ENCODE measurements at places on chromosomes 1 and 21.

GRCh38 chr21:15293240-15293639, 228.4 kb upstream of the NRIP1 start:
- no peak overlapping the region for H3K4me3 ChIP-seq
- no peaks in the 10 kb centered on the region for H3K4me1 ChIP-seq
- no peak for DNase-seq
- no peaks in the 10 kb centered on the region for H3K27me3 ChIP-seq

- H3K27me3 ChIP-seq = no peaks in the 10 kb centered on the region
- H3K4me3 ChIP-seq = no peak overlapping the region
- H3K4me1 ChIP-seq = no peaks in the 10 kb centered on the region
- peak; percentile 64 for DNase-seq
- H3K36me3 ChIP-seq = no peaks in the 10 kb centered on the region
Measured at GRCh38 chr1:165129568-165130164, 226.8 kb downstream of the LMX1A start.

DNA sequence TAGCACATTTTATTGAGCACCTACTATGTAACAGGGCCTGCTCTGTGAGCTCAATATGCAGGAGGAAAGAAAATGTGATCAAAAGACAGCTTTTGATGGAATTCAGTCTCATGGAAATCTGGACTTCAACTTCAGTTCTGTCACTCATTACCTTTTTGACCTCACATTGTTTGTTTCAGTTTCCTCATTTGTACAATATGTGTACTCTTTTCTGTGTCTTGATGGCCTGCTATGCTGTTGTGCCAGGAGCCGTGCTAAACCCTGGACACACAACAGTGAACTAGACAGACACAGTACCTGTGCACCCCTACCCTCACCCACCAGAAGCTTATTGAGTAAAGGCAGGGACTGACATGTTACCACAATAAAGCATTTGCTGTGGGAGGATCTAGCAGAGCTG, 162.9 kb upstream of the FGGY start:
- no peak overlapping the region for H3K4me3 ChIP-seq
- no peak for DNase-seq
- H3K27me3 ChIP-seq = no peaks in the 10 kb centered on the region
- H3K27ac ChIP-seq = no peak overlapping the region

DNA sequence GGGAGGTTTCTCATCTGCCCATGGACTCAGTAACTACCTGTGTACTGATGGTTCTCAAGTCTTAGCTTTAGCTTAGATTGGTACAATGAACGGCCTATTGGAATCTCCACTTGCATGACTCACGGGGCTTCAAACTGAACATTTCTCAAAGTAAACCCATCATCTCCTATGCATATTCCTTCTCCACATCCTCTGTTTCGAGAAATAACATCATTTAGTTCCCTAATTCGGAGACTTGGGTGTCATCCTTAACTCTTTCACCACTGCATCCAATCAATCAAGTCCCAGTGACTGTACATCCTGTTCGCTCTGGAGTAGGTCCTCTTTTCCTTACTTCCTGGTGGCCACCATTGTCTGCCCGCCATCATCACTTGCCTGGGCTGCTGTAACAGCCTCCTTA, 55.8 kb downstream of the LGR6 start:
- H3K4me1 ChIP-seq = no peaks in the 10 kb centered on the region
- DNase-seq = no peak

DNA sequence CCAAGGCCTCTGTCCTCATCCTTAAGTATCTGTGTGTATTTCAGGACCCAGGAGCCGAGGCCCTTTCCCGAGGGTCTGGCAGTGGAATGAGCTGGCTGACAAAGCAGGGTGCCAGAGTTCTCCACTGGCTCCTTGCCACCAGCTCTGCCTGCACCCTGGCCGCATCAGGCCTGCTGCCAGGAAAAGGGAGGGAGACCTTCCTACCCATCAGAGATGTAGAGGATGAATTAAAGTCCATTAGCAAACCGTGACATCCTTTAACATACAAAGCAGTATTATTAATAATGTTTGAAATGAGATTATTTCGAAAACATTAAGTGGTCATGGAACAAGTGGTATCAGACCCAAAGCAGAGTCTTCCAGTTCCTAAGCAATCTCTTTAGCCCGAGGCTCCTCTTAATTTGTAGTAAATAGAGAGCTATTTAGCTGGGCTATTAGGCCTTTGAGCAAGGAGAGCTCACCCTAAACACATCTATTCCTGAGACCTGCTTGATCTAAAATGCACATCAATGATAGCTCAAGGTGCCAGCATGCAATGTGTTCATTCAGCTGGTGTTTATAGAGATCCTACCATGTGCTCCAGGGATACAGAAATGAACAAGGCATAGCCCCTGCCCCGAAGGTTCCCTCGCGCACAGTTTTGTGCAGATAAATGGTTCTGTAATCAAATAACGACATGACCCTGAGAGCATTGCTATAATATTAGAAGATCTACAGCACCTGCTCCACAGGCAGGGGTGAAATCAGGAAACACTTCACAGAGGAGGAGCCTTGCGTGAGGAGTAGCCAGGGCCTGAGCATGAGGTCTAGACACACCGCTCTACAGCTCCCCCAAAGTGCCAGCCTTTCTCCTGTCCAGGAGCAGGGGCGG, 44.0 kb downstream of the FAM163A start:
- DNase-seq = no peak
- H3K4me1 ChIP-seq = no peaks in the 10 kb centered on the region
- H3K36me3 ChIP-seq = no peaks in the 10 kb centered on the region
- no peaks in the 10 kb centered on the region for H3K27me3 ChIP-seq

DNA sequence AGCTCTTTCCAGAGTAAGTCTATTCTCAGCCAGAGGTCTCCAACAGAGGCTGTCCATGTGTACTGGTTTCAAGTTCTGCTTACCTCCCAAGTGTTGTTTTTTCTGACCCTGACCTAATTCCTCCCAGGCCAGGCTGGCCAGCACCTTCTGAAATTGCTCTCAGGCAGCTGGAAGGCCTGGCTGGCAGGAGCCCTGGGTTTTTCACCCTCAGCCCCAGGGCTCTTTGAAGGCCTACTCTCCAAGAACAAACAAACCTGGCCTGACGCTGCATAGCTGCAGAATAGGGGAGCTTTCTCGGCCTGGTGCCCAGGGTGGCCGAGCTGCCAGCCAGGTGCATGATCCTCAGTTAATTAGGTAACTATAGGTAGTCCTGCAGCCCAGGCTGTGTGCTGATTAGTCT, 147.5 kb downstream of the CACNA1E start:
- no peaks in the 10 kb centered on the region for H3K4me1 ChIP-seq
- no peaks in the 10 kb centered on the region for H3K27me3 ChIP-seq
- no peaks in the 10 kb centered on the region for H3K36me3 ChIP-seq
- no peak overlapping the region for H3K4me3 ChIP-seq
- no peak overlapping the region for H3K27ac ChIP-seq
- DNase-seq = peak; percentile 6

GRCh38 chr1:5141750-5142149, 487.3 kb downstream of the AJAP1 start:
- no peak overlapping the region for H3K4me3 ChIP-seq
- H3K36me3 ChIP-seq = no peaks in the 10 kb centered on the region
- H3K27ac ChIP-seq = no peak overlapping the region
- DNase-seq = no peak
- no peaks in the 10 kb centered on the region for H3K4me1 ChIP-seq

- H3K27ac ChIP-seq = peak overlapping the region; percentile 90
- H3K4me1 ChIP-seq = peaks cover 22% of the 10 kb centered on the region
- DNase-seq = no peak
- peak overlapping the region; percentile 89 for H3K4me3 ChIP-seq
- H3K36me3 ChIP-seq = no peaks in the 10 kb centered on the region
Measured at GRCh38 chr1:8025671-8026144, 401 bp downstream of the ERRFI1 start.

GRCh38 chr1:10824821-10825540, 28.5 kb upstream of the CASZ1 start:
- H3K36me3 ChIP-seq = no peaks in the 10 kb centered on the region
- no peak for DNase-seq

- no peaks in the 10 kb centered on the region for H3K27me3 ChIP-seq
- no peak for DNase-seq
- no peaks in the 10 kb centered on the region for H3K36me3 ChIP-seq
- H3K4me1 ChIP-seq = no peaks in the 10 kb centered on the region
- no peak overlapping the region for H3K27ac ChIP-seq
Measured at GRCh38 chr1:183306317-183307042, 111.7 kb downstream of the NMNAT2 start.

DNA sequence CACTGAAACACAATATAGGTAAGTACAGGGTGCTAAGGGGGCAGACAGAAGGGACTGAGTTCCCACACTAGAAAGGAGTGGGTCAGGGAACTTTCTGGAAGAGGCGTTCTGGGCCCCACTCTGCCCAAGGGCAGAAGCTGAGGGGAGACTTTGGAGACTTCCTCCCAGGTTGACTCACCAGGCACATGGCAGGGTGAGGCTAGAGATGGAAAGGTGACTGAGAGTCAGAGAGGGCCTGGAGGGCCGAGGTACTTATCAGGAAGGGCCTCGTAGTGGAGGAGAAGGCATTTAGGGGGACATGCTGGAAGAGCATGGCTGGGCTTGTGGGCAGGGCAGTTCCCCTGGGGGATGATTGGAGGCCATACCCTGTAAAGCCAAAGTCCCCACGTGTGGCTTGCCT, 159.9 kb upstream of the JUN start:
- no peak overlapping the region for H3K27ac ChIP-seq
- H3K4me3 ChIP-seq = no peak overlapping the region
- no peaks in the 10 kb centered on the region for H3K27me3 ChIP-seq

- H3K27ac ChIP-seq = no peak overlapping the region
- no peaks in the 10 kb centered on the region for H3K4me1 ChIP-seq
- no peak for DNase-seq
- H3K4me3 ChIP-seq = no peak overlapping the region
- H3K27me3 ChIP-seq = no peaks in the 10 kb centered on the region
Measured at GRCh38 chr21:36433059-36433709, 46.7 kb downstream of the CLDN14 start.

- no peak overlapping the region for H3K4me3 ChIP-seq
- no peak for DNase-seq
- H3K36me3 ChIP-seq = no peaks in the 10 kb centered on the region
- H3K4me1 ChIP-seq = no peaks in the 10 kb centered on the region
Measured at GRCh38 chr1:160659566-160659965, 12.7 kb upstream of the SLAMF1 start.

DNA sequence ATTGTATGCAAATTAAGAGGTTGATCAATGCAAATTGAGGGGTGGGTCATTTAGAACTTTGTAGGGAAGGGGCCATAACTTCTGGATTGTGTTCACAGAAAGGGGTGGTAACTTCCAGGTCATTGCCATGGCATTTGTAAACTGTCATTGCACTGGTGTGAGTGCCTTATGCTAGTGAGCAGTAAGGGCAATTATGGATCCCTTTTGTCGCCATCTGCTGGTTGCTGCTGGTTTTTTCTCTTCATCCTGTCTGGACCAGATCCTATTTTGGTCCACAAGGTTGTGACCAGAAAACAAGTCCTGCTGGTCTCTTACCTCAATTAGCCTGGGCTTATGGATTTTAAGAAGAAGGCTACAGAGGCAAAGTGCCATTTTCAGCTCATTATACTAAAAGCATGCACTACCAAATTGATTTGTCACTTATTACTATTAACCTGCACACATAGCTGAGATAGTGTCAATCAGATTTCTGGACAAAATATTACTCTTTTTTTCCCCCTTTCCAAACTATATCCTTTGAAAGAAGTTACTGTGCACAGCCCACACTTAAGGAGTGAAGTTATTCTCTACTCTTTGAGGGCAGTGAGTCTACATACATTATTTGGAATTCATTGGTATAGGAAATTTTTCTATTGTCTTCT, 196.2 kb downstream of the ZC3H11B start:
- DNase-seq = peak; percentile 41
- no peak overlapping the region for H3K27ac ChIP-seq
- no peaks in the 10 kb centered on the region for H3K4me1 ChIP-seq
- no peak overlapping the region for H3K4me3 ChIP-seq

GRCh38 chr1:81228926-81229325, 571.8 kb upstream of the ADGRL2 start:
- H3K27me3 ChIP-seq = no peaks in the 10 kb centered on the region
- no peak for DNase-seq
- no peak overlapping the region for H3K27ac ChIP-seq

GRCh38 chr1:55073187-55073916, 34.0 kb downstream of the PCSK9 start:
- no peak overlapping the region for H3K27ac ChIP-seq
- no peaks in the 10 kb centered on the region for H3K27me3 ChIP-seq
- H3K4me1 ChIP-seq = no peaks in the 10 kb centered on the region
- H3K36me3 ChIP-seq = peaks cover 48% of the 10 kb centered on the region
- no peak overlapping the region for H3K4me3 ChIP-seq

- H3K4me1 ChIP-seq = no peaks in the 10 kb centered on the region
- no peaks in the 10 kb centered on the region for H3K36me3 ChIP-seq
- no peak for DNase-seq
- no peak overlapping the region for H3K27ac ChIP-seq
Measured at GRCh38 chr1:210796421-210796820, 337.5 kb downstream of the KCNH1 start.

DNA sequence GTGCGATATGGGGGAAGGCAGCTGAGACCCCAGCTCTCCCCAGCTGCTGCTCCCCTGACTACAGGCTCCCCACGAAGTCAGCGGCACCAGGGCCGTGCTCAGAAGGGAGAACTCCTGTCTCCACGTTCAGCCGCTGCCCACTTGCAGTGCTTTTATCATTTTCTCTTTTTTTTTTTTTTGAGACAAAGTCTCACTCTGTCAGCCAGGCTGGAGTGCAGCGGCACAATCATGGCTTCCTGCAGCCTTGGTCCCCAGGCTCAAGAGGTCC, 933 bp upstream of the FTCD start:
- no peak for DNase-seq
- H3K4me1 ChIP-seq = peaks cover 10% of the 10 kb centered on the region

DNA sequence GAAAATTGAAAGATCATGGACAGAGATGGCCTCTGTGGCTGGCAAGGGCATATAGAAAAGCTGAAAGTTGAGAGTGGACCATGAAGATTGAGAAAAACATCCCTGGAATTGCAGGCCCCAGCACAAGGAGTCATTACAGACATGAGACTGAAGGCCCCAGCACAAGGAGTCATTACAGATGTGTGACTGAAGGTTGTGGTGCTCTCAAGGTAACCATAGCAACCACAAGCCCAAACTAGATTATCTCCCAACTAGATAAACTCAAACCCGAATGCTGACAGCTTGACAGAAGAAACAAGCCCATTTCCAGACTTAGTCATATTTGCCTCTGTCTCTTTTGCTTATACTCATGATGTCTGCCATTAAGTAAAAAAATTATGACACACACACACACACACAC, 1252.1 kb upstream of the ADGRL4 start:
- H3K27me3 ChIP-seq = no peaks in the 10 kb centered on the region
- no peak overlapping the region for H3K4me3 ChIP-seq
- no peak overlapping the region for H3K27ac ChIP-seq

DNA sequence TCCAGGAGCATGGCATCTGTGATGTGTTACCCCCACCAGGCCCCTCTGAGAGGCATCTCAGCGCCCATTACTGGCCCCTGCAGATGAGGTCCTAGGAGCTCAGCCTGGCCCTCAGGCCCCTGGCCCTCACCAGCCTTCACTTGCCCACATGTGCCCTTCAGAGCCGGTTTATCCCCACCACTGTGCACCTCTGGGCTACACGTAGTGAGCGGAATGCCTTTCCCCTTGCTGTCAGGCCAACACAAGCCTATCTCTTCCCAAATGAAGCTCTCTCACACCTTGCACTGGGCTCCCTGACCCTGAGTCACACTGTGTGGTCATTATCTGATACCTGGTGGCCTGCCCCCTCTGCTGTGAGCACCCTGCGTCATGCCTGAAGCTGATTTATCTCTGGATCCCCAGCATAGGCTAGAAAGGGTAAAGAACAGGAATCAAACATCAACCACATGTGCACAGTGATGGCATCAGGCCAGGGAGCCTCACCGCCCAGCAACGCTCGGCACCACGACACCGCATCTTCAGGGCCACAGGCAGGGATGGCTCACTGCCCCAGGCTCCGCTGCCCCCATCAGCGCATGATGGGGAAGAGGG, 49.1 kb downstream of the GLIS1 start:
- peaks cover 7% of the 10 kb centered on the region for H3K27me3 ChIP-seq
- H3K27ac ChIP-seq = no peak overlapping the region
- no peak overlapping the region for H3K4me3 ChIP-seq
- no peaks in the 10 kb centered on the region for H3K36me3 ChIP-seq
- no peaks in the 10 kb centered on the region for H3K4me1 ChIP-seq
- no peak for DNase-seq
